ENCODE measurements at places on chromosomes 11 and 22.

DNA sequence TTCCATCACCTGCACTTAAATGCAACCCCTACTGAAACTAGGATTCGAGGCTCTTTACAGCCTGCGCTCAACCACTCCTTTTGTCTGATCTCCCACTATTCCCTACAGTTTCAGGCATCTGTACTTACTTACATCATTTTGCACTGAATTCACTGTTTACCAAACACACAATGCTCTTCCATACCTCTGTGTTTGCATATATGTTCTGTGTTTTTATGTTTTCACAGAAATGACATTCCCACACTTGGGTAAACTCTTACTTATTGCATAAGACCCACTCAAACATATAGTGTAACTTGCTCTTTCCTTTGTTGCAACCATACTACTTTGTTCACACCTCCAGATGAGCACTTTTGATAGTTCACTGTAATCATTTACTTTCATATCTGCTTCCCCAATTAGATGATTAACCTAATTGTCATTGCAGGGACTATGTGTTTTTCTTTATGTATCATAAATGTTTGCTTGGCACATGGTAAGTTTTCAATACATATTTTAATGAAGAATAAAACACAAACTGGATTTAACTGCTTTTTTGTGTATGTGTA lies 54.6 kb downstream of the ZBTB44 start:
- no peak for DNase-seq

GRCh38 chr11:8259306-8259959 lies 4.2 kb downstream of the LMO1 start:
- DNase-seq = no peak

- DNase-seq = no peak
Measured at GRCh38 chr11:30459821-30460220, 126.3 kb downstream of the MPPED2 start.

- DNase-seq = no peak
Measured at GRCh38 chr11:70500076-70500847, 101.9 kb downstream of the CTTN start.

DNA sequence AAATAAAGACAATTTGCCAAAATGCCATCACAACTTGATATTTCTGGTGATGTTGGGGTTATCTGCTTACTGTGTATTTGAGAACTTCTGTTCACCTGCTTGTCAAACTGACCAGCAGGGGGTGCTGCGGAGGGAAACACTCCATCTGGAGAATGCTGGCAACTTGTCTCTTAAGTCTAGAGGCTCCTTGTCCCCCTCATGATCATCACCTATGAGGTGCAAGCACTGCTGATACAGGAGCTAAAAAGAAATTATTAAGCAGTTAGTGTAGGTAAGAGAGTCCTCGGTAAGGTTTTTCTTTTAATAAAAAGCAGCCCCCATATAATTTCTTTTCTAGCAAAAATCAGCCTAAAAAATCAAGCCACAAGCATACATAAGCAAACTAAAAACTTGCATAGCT lies 32.7 kb upstream of the GLYATL1B start:
- no peak for DNase-seq

DNA sequence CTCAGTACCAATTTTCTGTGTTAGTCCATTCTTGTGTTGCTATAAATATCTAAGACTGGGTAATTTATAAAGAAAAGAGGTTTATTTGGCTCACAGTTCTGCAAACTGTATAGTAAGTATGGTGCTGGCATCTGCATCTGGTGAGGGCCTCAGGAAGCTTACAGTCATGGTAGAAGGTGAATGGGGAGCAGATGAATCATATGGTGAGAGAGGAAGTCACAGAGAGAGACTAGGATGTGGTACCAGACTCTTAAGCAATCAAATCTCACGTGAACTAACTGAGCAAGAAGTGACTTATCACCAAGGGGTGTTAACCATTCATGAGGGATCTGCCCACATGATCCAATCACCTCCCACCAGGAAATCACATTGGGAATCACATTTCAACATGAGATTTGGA lies 60.8 kb upstream of the ZBED5 start:
- no peak for DNase-seq

- DNase-seq = no peak
Measured at GRCh38 chr11:35990170-35990569, 46.3 kb downstream of the LDLRAD3 start.

- DNase-seq = no peak
Measured at GRCh38 chr11:88188932-88189253, 13.7 kb upstream of the RAB38 start.

DNA sequence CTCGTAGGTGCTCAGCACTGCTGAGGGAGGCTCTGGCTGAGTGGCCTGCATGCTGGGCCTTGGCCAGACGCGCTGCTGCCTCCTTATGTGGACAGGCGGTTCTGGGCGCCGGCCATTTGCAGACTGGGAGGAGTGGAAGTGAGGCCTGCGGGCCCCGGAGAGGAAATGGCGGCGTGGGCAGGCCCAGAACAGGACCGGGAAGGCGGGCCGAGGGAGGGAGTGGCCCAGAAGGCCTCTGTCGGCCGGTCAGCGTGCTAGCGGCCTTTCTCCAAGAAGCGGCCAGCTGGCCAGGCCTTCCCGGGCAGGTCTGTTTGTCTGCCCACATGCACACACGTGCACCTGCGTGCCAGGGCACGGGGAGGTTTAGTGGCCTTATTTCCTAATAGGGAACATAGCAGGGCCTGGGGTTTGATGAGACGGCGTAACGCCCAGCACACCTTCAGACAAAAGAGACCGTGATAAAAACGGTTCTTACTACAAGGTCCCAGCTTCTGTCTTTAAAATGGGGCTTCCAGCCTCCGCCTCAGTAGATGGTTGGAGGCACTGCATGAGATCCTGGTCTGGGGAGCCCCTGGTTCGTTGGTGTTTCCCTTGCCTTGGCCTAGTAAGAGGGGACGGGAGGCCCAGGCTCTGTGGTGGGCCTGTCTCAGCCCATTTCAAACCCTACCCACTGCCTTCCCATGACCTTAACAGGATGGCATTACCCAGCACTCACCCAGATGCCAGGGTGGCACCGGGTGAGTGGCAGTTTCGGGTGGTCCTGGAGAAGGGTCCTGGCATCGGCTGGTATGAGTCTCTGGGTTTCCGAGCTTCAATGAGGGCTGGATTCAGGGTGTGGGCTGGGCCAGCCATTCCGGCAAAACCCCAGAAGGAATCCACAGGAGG lies 65.1 kb upstream of the PPARA start:
- no peak for DNase-seq

- DNase-seq = no peak
Measured at GRCh38 chr11:20880094-20880493, 210.7 kb downstream of the NELL1 start.

DNA sequence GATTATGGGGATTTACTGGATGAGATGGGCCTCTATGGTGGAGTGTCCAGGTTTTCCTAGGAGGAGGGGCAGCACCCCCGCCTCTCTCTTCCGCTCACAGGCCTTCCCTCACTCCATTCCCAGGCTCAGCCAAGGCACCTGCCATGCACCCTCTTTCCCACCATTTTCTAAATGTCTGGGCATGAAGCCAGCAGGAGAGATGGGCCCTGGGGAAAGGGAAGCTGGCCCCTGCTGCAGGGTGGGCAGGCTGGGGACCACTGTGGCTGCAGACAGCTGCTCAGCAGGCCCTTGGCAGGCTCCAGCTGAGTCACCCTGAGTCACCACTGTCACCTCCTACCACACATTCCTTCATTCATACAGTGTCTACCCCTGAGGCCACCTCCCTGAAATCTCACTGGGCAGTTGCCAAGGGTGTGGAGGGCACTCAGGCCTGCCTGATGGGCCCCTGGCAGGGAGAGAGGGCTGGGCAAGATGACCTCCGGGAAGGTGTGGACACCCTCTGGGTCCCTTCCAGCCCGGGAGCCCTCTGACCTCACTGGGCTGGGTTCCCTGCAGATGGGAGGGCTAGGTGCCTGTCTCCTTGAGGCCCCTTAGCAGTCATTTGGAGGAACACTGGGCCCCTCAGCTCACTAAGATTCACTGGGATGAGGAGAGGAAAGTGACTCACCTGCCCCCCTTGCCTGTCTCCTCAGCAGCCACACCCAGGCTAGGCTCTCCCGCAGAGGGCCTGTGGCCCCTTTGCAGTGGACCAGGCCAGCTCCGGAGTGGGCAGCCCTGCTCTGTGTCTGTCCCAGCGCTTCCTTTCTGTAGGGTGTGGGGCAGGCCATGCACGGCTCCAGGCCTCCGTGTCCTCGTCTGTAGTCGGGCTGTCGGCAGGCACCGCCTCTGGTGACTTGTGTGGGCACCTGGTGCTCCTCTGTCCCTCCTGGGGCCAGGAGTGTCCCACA lies 7.8 kb downstream of the MYEOV start:
- DNase-seq = no peak

DNA sequence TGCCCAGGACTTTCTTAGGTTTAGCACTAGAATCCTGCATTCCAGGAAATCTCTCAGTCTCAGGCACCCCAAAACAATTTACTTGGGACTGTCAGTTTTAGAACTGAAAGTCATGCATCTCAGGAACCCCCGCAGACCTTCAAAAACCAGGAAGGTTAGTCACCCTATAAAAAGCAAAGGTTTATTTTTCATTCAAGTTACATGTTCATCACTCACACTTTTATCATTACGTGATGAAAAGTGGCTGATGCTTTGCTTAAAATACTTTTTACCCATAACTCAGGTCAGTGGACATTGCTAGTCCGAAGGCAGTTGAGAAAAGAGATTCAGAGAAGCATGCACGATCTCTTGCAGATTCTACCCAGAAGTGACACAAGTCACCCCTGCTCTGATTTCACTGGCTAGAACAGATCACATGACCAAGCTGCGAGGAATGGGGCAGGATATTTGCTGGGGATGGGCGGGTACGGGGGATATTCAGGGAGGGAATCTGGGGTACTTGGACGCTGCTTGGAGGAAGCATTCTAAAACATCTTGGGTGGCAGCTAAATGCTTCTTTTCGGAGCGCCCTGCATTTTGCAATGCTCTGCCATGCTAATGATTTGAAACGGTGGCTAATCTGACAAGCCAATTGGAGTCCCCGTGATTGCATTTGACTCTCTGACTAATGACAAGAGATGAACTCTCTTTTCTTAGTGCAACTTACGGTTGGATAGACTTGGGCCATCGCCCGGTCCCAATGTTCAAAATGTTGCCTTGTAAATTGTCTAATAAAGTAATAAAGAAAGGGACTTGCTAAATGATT lies 110.2 kb downstream of the MIAT start:
- DNase-seq = no peak

GRCh38 chr22:27809700-27810608 lies 8.4 kb upstream of the MN1 start:
- no peak for DNase-seq

DNA sequence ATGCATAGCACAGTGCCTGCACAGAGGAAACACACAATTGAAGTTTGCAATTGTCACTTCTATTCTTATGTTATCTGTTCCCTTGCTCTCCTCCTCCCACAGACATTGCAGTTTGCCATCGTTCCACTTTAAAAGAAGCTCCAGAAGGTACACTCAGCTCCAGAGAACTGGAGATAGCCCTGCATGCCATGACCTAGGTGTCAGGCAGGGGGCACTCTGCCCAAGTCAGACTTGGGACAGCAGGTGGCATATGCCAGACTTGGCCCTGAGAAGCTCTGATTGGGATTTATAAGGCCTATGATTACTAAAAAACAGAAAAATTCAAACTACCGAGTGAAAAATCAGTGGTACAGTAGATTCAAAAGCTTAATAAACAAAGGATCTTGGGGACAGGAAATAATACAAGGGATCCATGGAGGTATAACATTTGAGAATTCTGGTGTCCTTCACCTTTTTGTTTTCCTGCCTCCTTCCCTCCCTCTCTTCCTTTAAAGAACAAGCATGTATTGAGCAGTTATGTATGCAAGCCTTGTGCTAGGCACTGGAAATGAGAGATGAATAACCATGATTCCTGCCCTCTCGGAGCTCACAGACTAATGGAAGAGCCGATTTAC lies 40.0 kb downstream of the TENM4 start:
- no peak for DNase-seq

- DNase-seq = no peak
Measured at GRCh38 chr22:47858773-47859306, 1096.4 kb downstream of the TBC1D22A start.

DNA sequence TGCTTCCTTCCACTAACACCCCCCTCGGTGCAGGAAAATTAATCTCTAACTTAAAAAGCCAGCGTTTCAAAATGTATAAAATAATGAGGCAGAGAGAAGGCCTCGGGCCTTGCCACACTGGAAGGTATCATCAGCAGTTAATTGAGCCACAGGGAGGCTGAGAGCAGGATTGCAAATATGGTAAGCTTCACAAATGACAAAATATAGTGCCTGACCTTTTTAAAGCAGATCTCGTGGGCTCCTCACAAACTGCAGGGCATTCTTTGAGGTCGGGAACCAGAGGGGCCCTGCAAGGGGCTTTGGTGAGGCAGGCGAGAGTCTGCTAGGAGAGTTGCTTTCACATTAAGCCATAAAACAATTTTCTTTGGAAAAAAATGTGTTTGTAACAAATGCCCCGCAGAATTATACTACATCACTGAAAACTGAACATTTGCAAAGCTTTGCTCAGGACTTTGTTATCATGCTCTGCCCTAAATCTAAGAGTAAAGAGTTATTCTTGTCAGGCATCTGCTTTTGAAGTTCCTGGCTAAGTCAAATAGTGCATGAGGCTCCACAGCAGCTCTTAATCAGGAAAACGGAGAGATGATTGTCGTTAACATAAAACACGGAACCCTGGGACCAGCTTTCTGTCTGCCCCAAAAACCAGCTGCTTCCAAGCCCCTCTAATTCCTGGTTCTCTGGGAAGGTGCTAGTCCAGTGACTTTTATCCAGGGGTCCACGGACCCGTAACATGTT lies 61.4 kb upstream of the SYT13 start:
- DNase-seq = no peak

- DNase-seq = no peak
Measured at GRCh38 chr11:15468466-15468865, 353.7 kb downstream of the INSC start.

DNA sequence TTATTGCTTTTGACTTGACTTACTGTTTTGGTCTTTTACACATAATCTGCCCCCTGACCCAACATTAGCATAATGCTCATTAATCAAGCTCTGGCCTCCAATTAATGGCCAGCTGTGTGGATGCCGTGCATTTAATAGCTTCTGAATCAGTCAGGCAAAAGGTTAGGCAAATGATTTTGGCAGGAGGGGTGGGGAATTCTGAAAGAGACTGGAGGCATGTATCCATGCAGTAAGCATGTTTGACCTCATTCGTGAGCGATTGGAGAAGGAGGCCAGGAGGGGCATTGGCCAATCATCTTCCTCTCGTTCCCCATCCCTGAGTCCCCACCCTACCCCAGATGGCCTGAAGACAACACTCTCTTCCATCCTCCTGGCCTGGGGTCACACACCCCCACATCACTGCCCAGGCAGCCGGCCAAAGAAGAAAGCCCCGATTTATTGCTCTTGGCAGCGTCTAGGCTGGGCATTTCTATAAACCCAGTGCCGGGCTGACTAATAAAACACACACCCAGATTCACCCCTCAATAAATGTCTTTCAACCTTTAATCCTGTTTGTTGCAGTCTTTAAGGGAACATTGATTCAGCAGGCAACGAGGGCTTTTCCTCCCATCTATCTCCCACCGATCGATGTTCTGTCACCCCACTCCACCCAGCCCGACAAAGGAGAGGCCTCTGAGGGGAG lies 150.0 kb downstream of the OPCML start:
- no peak for DNase-seq

GRCh38 chr11:3684819-3685172 lies 13.6 kb upstream of the CHRNA10 start:
- DNase-seq = no peak
